H54 (cell line): ENCODE measurements at places on chromosomes 2 and 18.

- DNase-seq = no peak
Measured at GRCh38 chr2:119608553-119608952, 64.3 kb downstream of the CFAP221 start.

DNA sequence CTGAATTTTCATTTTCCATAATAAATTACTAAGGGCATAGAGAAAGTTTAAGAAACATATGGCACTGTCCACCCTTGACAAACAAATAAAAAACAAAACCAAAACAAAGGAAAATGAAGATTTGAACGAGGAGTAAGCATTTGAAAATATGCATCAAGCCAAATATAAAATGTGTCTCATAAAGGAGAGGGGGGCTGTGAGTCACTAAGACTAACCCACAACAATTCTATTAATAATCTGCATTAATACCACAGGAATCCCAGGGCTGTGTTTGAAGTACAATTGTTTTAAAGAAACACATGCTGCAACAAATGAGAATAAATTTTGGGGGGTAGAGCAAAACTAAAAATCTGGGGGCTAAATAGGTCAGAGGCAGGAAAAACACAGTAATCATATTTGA lies 53.8 kb upstream of the STK17B start:
- DNase-seq = no peak

DNA sequence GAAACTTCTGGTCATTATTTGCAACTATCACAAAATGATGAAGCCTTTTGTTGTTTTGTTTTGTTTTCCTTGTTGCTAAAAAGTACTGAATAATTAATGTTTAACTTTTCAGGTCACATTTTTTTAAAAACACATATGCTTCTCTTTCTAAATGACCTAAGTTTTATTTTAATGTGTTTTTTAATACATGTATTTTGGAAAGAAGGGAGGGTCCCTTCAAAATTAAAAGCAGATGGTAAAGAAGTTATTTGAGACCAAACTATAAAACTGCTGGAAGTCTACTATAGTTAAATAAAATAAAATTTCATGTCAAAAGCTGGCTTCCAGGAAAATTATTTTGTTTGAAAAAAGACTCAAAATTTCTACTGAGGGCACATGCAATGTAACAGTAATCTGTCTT lies 39.5 kb upstream of the ASNSD1 start:
- DNase-seq = no peak

DNA sequence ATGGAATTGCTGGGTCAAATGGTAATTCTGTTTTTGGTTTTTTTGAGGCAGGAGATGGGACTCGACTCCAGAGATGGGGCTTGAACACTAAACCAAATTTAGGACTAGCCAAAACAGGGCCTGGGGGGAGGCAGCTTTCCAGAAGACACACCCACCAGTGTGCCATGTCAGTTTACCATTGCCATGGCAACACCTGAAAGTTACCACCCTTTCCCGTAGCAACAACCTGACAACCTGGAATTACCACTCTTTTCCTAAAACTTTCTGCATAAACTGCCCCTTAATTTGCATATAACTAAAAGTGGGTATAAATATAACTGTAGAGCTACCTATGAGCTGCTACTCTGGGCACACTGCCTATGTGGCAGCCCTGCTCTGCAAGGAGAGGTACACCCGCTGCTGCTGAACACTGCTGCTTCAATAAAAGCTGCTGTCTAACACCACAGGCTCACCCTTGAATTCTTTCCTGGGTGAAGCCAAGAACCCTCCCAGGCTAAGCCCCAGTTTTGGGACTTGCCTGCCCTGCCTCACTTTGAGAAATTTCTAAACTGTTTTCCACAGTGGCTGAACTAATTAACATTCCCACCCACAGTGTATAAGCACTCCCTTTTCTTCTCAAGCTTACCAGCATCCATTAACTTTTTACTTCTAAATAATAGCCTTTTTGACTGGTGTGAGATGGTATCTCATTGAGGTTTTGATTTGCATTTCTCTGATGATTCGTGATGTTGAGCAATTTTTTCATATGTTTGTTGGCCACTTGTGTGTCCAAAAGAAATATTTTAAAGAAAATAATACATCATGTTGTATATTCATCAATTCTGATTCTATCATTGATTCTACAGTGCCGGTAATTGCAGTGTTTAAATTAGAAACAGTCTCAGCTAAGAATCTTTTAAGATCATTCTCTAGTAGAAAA lies 10.6 kb downstream of the CDK15 start:
- DNase-seq = no peak
